Activated T-cell treated with anti-CD3 and anti-CD28 coated beads for 24 hours (primary cell): ENCODE measurements at places on chromosomes 11 and 22.

GRCh38 chr11:116791002-116791812 lies 472 bp downstream of the APOA5 start:
- DNase-seq: peak; percentile 65

- no peak for DNase-seq
Measured at GRCh38 chr22:26174280-26174679, 5.0 kb downstream of the SEZ6L start.

GRCh38 chr11:45379162-45379863 lies 93.2 kb upstream of the SYT13 start:
- no peak for DNase-seq

DNA sequence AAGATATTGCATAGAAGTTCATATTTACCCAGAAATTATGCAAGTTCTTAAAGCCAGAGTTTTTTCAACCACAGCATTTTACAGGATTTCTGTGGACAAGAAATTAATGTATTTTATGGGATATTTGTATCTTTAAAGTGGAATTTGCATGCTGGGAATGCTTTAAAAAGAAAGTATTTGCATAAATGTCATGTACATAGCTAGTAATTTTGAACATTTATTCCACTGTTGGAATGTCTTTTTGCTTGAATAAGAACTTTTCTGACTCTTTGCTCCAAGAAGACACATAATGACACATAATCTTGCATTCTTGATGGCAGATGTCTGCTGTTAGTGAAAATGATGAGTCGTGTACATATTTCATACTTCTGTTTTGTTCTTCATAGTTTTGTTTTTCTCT lies 66.6 kb downstream of the ATXN10 start:
- DNase-seq: no peak

- DNase-seq: no peak
Measured at GRCh38 chr11:114133548-114134329, 74.2 kb downstream of the ZBTB16 start.

DNA sequence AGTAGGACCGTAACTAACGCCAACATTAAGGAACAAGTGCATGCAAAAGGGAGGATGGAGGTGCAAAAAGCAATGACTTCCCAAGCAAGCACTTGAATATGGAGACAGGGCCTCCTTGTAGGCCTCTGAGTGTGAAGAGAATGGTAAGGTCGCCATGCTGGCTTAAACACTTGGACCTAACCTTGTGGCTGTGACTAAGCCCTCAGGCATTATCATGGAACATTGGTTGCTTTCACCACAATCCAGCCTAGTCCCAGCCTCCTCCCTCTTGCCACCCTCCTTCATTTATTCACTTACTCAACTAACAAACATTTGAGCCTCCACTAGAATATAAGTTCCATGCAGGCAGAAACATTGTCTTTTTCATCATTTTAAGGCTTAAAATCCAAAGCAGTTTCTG lies 11.9 kb upstream of the SYTL2 start:
- no peak for DNase-seq

- DNase-seq: no peak
Measured at GRCh38 chr11:36450110-36450572, 59.9 kb downstream of the TRAF6 start.

- no peak for DNase-seq
Measured at GRCh38 chr11:42225664-42226063, 766.2 kb upstream of the LRRC4C start.

DNA sequence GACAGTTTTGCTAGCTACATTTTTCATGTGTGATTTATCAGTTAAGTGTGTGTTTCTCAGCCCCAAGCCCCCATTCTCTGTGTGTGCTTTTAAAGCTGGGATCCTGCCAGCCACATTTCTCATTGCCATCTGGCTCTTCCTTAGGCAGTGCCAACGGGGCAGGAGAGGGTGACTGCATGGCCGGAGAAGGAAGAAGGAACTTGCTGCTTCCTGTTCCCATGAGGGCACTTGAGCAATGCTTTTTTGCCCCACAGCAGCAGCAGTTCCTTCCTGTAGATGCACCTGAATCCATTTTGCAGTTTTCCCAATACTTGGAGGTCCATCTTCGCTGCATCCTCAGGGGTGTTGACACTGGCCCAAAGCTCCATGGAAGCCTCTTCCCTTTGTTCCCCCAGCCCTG lies 37.5 kb downstream of the TNRC6B start:
- DNase-seq: no peak

- no peak for DNase-seq
Measured at GRCh38 chr11:119181677-119182412, 3.4 kb upstream of the NHERF4 start.

DNA sequence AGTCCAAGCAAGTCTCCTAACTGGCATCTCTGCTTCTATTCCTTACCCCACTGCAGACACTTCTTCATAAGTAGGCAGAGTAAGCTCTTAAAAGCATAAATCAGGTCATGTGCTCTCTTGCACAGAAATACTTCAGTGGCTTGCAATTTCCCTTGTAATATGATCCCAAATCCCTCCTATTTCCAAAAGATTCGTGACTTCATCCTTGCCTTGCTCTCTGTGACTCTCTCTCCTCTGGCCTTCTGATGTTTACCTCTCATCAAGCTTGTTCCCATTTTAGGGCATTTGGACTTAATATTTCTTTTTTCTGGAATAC lies 37.4 kb upstream of the NCR3LG1 start:
- no peak for DNase-seq

GRCh38 chr22:35991168-35991567 lies 37.5 kb downstream of the RBFOX2 start:
- no peak for DNase-seq
